Endothelial cell (in vitro differentiated cells): ENCODE measurements at places on chromosomes 3 and 15. TPM values are rescaled to one million over a fixed set of nuclear protein-coding genes. Genes with fewer than 3 reads are reported as not detected.

GRCh38 chr3:46668591-46668990 is 24.9 kb downstream of the ALS2CL start:
- no peak for DNase-seq

DNA sequence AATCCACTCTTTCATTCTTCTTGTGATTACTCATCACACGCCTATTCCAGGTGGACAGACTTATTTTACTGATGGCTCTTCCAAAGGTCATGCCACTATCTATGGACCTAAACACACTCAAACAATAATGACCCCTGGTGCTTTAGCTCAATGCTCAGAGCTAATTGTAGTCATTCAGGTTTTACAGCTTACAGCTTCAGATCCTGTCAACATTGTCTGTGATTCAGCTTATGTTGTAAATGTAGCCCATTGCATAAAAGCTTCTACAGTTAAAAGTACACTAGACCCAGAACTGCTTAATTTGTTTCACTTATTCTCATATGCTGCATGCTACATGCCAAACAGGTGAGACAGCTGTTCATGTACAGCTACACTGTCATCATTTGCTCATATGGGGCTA is 49.2 kb downstream of the LSM3 start:
- DNase-seq: no peak

- DNase-seq: no peak
Measured at GRCh38 chr3:143380449-143380848, 260.9 kb downstream of the CHST2 start.

Gene NPTN
- 223 TPM for total RNA-seq

Gene XCR1
- not detected for total RNA-seq

Gene CHRD
- 2.4 TPM for total RNA-seq

GRCh38 chr3:99167071-99167470 is 265.6 kb upstream of the DCBLD2 start:
- no peak for DNase-seq

GRCh38 chr3:189561256-189561655 is 69.9 kb upstream of the TP63 start:
- DNase-seq: no peak

DNA sequence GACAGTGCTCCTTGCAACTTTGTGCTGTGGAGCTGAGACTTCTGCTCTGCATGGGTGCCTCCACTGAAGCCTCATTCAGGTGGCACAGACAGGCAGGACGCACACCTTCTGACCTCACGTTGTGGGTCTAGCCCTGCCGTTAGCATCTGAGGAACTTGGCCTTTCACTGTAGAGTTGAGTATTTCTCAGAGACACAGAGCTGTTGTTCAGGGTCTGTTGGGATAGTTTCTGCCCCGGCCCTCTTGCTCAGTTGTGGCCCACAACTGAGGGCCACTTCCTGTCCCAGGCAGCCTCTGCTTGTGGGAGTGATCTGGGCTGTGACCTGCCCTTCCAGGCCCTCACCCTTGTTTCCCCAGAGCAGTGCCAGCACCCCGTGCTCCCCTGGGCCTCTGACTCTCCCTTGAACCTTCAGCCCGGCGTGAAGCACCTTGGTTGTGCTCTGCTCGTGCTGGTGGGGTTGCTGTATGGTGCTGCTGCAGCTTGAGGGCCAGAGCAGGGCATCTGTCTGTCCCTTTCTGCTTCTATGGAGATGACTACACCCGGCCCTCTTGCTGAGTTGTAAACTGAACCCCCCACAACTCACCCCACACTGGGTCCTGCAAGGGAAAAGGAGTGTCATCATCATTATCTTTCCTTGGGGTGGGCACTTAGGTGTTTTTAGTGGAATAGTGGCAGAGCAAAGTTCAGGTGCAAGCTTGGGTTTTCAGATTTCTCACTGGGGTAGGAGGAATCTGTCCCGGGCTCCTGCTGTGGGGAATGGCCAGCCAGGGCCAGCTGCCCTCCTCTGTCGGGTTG is 11.7 kb downstream of the BAHD1 start:
- DNase-seq: no peak
